ENCODE measurements at places on chromosomes 16 and 17.

GRCh38 chr16:28606291-28607115, 3.3 kb downstream of the SULT1A1 start:
- no peak for DNase-seq

- no peak for DNase-seq
Measured at GRCh38 chr16:77434530-77435271, at the start of gene ADAMTS18. Gene ADAMTS18, minus strand, starts transcription at chr16:77435034. Its CDS starts 339 bp downstream, at chr16:77434695.

DNA sequence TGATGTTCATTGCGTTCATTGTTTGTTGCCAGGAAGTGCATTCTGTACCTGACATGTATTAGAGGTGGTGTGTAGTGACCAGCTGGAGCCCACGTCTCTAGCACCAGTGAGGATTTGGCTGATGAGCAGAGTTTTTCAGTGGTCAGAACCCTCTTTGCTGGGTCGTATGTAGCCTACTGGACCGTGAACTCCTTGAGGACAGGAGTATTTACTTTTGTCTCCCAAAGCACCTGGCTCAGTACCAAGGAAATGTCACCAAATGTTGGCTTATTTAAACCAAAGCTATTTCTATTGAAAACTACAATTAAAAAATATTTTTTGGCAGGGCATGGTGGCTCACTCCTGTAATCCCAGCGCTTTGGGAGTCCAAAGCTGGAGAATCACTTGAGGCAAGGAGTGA, 262.7 kb downstream of the SNX29 start:
- DNase-seq, result no peak

DNA sequence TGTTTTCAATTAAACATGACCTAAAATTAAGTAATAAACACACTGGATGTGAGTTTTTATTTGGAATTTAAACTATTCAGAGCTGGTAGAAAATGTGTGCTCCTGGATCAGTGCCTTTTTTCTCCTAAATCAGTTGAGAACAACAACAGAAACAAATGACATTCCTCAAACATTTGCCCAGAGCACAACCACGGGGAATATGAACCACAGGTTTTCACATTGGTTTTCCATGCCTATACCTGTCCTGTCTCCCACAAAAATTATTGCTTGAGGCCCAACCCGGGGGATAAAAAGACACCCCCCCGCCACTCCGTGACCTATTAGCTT, 6.8 kb downstream of the HSBP1 start:
- DNase-seq, result no peak

- no peak for DNase-seq
Measured at GRCh38 chr16:81817789-81818567, 38.9 kb downstream of the PLCG2 start.

DNA sequence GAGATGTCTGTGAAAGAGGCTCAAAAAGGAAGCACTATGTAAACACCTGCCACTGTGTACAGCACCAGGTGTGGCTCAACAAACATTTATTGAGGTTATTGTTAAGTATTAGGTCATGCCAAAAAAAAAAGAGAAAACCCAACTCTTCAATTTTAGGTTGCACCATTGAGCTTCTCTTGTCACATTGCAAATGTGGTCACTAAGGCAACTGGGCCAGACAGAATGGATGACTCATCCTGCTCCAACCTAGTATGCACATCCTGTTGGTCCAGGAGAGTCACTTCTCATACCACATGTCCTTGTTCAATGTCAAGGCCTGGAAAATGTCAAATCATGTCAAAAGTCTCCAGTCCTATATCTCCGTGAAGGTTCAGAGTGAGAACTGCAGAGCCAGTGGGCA, 25.0 kb downstream of the HOXB1 start:
- DNase-seq, result no peak

DNA sequence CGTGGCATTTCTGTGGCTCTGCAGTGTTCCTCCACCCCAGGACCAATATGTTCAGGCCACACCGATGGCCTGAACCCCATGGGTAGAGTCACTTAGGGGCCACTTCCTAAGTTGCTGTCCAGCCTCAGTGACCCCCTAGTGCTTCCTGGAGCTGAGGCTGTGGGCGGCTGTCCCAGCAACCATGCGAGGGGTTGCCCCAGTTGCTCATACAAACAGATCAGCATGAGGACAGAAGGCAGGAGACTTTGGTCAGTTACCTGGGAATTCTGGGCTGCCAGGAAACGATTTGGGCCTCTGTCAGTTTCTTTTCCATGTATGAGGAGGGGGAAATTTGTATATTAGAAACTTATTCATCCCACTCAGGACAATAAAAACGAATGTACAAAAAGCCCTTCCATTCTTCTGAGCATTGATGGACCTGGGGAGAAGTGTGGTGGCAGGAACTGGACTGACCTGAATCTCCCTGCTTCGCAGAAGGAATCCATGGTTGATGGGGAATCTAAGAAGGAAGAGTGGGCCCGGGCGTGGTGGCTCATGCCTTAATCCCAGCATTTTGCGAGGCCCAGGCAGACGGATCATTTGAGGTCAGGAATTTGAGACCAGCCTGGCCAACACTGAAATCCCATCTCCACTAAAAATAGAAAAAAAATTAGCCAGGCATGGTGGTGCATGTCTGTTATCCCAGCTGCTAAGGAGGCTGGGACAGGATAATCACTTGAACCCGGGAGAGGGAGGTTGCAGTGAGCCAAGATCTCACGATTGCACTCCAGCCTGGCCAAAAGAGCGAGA, 4.9 kb upstream of the IL32 start:
- DNase-seq, result no peak

- DNase-seq, result no peak
Measured at GRCh38 chr17:43217614-43218087, 6.0 kb downstream of the TMEM106A start.

- DNase-seq, result no peak
Measured at GRCh38 chr17:75412455-75413317, 7.2 kb upstream of the GRB2 start.

DNA sequence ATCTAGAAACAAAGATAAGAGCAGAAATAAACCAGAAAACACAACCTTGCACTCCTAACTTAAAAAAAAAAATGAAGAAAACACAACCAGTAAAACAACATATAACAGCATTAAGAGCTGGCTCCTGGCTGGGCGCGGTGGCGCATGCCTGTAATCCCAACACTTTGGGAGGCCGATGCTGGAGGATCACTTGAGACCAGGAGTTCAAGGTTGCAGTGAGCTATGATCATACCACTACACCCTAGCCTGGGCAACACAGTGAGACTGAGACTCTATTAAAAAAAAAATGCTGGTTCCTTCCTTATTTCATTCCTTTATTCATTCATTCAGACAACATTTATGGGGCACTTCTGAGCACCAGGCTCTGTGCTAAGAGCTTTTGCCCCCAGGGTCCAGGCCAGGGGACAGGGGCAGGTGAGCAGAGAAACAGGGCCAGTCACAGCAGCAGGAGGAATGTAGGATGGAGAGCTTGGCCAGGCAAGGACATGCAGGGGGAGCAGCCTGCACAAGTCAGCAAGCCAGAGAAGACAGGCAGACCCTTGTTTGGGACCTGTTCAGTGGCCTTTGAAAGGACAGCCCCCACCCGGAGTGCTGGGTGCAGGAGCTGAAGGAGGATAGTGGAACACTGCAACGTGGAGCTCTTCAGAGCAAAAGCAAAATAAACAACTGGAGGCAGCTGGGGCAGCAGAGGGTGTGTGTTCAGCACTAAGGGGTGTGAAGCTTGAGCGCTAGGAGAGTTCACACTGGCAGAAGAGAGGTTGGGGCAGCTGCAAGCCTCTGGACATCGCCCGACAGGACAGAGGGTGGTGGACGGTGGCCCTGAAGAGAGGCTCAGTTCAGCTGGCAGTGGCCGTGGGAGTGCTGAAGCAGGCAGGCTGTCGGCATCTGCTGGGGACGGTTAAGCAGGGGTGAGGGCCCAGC, 2.6 kb downstream of the STH start:
- DNase-seq, result no peak

GRCh38 chr16:82598771-82599170, 28.0 kb upstream of the CDH13 start:
- no peak for DNase-seq

DNA sequence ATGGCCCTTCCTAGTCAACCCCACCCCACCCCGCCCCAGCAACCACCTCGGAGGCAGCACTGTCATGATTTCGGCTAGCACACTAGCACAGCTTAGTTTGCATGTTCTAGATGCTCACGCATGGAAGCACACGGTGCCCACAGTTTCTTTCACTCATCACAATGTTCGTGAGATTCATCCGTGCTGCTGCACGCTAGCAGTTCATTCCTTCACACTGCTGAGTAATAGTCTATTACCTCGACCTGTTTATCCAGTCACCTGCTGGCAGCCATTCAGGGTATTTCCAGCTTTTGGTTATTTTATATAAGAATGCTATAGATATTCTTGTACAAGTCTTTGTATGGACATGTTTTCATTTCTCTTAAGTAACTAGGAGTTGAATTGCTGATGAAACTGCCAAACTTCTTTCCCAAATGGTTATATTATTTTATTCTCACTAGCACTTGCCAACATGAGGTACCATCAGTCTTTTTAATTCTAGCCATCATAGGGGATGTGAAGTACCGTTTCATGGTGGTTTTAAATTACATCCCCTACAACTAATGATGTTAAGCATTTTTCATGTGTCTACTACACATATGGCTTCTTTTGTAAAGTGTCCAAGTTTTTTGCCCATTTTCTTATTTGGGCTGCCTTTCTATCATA, 75.7 kb downstream of the CYTH1 start:
- no peak for DNase-seq

- DNase-seq, result no peak
Measured at GRCh38 chr17:32483451-32484019, 3.3 kb upstream of the CDK5R1 start.

DNA sequence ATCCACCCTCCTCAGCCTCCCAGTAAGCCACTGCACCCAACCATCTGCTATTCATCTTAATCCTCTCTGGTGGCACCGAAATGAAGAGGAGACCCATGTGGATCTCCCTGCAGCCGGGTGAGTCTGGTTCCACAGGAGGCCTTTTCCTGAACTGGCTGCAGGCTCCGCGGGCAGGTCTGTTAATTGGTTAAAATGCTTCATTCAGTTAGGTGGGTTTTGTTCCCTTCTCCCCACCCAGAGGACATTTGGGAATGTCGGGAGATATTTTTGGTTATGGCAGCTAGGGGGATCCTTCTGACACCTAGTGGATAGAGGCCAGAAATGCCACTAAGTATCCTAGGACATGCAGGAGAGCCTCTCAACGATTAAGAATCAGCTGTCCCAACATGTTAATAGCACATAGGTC, 16.7 kb downstream of the C16orf54 start:
- no peak for DNase-seq

GRCh38 chr17:57924677-57925076, 30.5 kb downstream of the CUEDC1 start:
- DNase-seq, result no peak

- DNase-seq, result no peak
Measured at GRCh38 chr17:75959051-75959838, 18.4 kb upstream of the FBF1 start.

GRCh38 chr16:25390761-25391160, 133.1 kb upstream of the ZKSCAN2 start:
- DNase-seq, result no peak

DNA sequence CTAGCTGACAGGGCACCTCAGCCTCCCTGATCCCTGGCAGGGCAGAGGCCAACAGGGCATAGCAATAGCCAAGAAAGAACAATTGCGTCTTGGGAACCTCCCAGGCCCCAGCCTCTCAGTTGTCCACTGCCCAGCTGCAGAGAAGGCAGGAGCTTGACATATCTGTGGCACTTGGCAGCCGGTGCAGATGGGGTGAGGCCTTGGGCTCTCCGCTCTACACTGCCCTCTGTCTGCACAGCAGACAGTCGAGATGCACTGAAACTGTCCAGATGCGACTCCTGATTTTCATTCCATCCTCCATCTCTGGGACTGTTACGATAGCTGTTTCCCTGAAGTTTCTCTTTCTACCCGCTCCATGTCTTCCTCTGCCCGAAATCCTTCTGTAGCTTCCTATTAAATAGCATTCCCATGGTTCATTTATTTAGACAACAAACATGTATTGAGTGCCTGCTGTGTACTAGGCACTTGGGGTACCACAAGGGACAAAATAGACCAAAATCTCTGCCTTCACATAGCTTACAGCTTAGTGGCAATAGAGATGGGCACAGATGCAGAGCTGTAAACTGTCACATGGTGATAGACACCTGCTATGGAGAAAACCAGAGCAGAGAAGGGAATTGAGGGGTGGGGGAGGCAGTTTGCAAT, 3.3 kb downstream of the POLR3E start:
- no peak for DNase-seq

GRCh38 chr17:65666876-65667321, 105.5 kb upstream of the AXIN2 start:
- DNase-seq, result no peak

DNA sequence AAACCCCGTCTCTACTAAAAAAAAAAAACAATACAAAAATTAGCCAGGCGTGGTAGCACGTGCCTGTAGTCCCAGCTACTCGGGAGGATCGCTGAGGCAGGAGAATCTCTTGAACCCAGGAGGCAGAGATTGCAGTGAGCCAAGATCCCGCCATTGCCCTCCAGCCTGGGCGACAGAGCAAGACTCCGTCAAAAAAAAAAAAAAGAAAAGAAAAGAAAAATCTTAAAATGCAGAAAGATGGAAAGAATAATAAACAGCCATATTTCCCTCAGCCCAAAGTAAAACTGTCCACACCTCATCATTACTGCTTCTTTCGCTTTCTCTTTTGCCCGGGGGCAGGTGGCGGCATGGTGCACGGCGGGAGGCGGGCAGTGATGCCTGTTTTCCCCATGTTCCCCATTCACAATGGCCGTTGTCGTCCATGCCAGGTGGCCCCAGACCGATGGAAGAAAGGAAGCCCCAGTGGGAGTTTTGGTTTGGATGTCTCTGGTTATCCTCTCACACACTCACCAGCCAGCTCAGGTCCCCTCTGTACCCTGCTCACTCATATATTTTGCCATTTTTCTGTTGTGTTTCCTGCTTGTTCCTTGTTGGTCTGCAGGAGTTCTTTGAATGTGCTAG, 37.0 kb upstream of the PEMT start:
- DNase-seq, result no peak
